ENCODE measurements at places on chromosomes 5 and 9.

DNA sequence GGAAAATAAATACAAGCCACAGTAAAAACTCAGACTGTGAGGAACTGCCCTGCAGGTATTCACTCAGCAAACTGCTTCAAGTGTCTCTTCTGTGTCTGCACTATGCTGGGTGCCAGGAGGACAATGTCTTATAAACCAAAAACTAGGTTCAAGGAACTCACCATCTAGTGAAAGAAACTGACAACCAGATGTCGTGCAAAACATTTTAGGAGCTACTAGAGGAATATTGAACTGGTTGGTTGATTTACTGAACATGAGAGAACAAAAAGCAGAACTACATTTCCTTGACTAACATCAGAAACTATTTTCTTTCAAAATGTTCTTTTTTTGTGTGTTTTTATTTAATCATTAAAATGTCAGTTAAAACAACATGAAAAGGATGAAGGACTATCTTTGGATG is 35.2 kb downstream of the ZNF366 start:
- DNase-seq, result no peak

GRCh38 chr9:107373809-107374208 is 90.7 kb downstream of the RAD23B start:
- no peak for DNase-seq

- DNase-seq, result peak; percentile 96
Observed at GRCh38 chr5:172806897-172807672, 27.0 kb upstream of the ERGIC1 start.

DNA sequence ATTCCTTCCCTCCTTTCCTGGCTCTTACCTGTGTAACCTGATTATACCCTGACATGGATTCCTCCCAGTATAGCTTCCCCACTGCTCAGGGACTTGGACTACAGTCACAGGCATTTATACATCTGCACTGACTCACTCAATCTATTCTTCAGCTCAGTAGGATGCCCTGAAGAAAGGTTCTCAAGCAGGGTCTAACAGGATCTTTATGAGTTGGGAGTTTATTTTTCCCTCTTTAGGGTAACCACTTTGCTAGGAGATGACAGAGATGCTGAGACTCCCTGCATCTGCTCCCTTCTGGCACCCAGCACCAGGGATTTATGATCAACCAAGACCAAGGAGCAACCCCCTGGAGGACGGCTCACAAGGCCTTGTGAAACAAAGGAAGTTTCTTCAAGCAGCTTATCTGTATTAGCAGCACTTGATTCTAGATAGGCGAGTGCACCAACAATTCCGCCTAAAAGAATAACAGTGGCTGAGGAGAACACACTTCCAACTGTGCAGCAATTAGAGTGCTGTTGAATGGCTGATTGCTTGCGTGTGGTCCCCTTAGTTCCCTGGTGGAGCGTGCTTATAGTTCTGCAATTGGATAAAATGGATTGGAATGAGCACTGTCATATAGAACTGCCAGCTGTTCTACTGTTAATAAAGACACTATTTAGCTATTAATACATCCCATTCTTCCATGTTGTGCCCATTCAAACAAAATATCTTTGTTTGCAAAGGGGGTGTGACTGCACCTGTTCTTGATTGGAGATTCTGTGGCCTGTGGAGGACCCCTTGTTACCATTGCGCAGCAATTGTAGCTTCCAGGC is 482.6 kb downstream of the ZNF608 start:
- DNase-seq, result no peak

DNA sequence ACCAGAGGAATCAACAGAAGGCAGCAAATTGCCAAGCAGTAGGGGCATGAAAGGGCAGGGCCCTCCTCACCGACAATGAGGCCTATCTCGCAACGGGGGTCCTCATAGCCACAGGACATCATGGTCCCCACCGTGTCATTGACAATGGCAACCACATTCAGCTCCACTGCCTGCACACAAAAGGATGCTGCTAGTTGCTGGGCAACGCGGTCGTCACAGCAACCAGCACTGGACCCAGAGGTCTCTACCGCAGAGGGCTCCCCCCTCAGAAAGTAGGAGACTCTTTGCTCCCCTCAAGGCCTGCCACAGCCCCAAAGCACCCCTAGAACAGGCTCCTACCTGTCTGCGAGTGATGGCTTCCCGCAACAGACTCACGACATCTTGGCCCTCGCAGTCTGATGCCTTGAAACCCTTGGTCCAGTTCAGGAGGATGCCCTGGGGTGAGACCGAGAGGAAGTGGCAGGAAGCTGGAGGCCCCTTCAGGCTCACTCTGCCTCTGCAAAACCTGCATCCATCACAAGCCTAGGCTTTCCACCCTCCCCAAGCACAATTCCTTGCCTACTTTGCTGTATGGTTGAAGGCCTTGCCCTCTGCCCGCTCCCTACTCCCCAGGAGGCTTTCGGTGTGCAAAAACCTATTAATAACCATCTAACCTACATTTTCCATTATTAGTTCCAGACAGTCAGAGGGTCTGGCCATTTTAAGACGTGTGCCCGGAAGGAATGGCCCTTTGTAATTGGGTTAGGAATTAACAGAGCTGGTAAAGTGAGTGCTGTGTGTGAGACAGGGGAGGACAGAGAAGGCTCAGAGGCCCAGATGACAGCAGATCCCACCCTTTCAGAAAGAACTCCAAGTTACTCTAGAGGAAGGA is 15.2 kb downstream of the HK3 start:
- DNase-seq, result no peak

DNA sequence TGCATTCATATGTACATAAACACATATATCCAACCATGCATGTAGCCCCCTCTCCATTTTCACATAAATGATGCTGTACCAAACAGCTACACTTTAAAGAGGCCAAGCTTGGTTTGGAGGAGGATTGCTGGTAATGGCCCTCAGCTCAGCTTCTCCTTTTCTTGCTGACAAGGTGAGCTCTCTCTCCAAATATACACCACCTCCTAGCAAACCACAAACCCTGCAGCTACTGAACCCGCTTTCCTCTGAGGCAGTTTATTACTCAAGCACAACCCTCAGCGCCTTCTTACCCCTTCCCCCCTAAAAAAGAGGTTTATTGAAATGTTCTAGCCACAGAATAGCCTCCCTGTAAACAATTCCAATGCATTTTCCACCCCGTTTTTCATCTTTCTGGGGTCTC is 54.0 kb downstream of the ALG2 start:
- no peak for DNase-seq

DNA sequence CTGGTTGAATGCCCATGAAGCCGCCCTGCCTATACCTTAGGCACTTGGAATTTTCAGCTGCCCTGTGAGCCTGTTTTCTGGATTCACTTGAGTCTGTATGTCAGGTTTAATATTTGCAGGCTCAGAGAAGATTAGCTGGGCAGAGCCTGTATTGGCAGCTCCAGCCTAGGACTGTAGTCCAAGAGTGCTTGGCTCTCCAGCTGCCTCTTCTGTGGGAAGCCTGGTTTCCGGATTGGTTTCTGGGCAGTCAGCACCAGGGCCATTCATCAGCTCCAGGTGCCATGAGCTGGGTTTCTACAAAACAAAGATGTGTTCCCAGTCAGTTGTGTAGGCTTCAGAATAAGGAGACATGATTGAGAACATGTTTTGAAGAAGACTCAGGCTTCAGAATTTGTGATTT is 90.1 kb downstream of the ARHGAP26 start:
- peak; percentile 56 for DNase-seq

- DNase-seq, result no peak
Observed at GRCh38 chr9:26210338-26210851, 532.2 kb upstream of the TUSC1 start.

DNA sequence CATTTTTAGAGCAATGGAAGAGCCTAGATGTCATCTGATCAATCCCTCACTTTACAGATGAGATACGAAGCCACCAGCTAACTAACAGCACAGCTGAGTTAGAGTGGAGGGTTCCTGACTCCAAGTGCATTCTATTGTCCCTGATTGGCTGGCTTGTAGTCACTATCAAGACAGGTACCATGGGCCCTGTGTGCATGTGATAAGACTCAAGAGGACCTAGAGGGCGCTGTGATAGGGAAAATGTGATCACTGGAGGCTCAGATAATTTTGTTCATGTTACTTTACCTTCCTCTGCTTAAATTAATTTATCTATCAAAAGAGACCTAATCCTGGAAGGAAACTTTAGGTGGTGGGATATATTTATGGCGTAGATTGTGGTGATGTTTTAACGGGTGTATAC is 19.5 kb upstream of the SNAPC3 start:
- peak; percentile 25 for DNase-seq

GRCh38 chr9:124780060-124780756 is 3.3 kb downstream of the OLFML2A start:
- DNase-seq, result no peak

GRCh38 chr9:113823421-113823820 is 52.7 kb upstream of the ZNF618 start:
- no peak for DNase-seq

GRCh38 chr9:27282269-27282668 is 14.7 kb downstream of the EQTN start:
- no peak for DNase-seq

DNA sequence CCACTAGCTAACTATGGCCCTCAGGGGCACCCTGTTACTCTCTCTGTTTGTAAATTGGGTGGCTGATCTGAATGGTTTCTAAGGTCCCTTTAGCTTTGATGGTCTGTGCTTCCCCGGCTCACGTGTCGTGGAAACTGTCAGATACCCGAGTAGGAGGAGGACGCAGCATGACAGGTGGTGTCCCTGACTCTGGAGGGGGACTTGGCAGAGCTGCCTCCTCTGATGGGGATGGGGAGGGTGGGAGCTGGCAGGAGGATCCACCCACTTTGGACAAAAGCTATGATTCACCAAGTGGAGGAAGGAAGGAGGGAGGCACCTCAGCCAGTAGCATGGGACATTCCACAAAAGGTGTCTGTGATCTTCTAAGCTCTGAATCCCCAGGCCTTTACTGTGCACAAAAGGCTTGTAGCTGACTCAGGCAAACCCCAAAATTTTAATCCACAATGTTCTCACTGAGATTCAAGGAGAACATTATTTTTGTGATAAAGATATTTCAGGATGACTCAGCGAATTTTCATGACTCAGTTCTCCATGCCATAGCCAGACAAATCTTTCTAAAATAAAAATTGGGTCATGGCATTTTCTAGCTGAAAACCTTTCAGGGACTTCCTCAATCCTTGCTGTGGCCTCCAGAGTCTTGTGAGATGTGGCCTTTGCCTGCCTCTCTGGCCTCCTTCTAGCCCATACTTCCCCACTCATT is 131.0 kb upstream of the BRINP1 start:
- no peak for DNase-seq

DNA sequence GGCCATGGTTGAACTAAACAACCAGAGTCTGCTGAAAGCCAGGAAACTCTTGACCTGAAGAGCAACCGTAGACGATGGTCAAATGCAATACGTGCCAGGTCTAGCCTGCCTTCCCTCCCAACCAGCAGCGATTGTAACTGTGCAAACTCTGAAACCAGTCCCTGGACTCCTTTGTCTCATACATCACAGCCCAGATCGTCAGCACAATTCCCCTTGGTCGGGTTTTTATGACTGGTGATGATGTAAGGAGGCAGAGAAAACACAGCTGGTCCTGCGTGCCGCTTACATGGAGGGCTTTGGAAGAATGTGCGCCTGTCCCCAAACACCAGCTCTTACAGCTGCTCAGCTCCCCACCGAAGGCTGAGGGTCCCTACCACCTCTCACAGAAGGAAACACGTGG is 24.6 kb downstream of the SMIM23 start:
- no peak for DNase-seq

DNA sequence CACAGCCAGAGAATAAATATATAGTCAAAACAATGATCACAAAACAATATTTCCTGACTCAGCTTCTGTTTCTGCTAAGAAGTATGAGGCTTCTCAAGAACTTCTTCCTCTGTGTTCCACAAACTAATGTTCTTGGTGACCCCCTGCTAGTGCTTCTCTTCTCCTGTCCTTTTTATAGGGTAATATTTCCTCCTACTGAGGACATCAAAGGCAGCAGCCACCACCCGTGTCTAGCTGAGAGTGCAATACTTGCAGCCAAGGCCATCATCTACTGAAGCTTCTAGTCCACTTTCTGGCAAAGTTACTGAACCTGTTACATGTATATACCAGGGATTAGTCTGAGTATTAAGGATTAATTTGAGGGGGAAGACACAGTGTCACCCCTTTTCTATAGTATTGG is 83.7 kb upstream of the SLC12A2 start:
- no peak for DNase-seq

- no peak for DNase-seq
Observed at GRCh38 chr5:29148581-29148980, 2044.9 kb upstream of the CDH6 start.

- DNase-seq, result no peak
Observed at GRCh38 chr5:111738118-111738517, 18.9 kb downstream of the NREP start.

- no peak for DNase-seq
Observed at GRCh38 chr5:111691508-111691907, 65.5 kb downstream of the NREP start.

DNA sequence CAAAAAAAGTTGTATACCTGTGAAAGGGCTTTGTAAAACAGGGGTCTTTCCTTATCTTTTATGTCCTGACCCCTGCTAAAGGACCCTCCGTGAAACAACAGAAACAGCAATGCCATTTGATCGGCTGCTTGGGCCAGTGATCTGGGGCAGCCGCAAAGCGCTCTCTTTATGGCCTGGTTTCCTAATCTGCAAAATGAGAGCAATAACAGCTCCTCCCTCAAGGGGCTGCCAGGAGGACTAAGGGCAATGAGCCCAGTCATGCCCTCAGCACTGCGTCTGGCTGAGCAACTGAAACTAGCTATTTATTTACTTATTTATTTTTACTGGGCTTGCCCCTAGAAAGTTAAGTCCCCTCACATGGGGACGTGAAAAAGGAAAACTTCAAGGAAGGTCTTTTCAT is 18.3 kb downstream of the CMBL start:
- no peak for DNase-seq

DNA sequence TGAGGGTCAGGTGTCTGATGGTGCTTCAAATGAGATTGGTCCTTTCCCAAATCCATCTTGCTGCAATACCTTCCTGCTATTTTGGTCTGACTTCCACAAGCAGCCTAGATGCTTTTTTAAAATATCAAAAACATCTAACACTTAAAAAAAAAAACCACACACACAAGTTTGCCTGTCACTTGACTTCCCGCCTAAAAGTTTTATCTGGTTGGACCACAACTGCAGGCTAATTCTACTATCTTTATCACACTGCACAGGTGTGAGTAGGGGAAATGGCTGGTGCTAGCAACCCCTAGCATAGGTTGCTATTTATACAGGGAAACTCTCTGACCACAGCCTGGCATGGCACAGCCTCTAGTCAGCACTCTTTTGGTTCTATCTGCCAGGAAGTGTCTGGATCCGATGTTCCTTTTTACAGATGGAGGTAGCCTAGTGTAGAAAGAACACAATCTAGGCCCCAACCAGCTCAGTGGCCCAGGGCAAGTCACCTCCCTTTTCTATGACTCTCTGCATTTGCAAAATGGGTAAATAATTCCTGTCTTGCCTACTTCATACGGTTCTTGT is at the start of gene HEMGN:
Gene HEMGN, minus strand, starts transcription at position 92 of the 564 bp plus-strand sequence. Its CDS starts 36 bp downstream, at position 56.
- DNase-seq, result no peak
